SJCRH30 (cell line): ENCODE measurements at places on chromosomes 2 and 18. TPM values are rescaled to one million over a fixed set of nuclear protein-coding genes. Genes with fewer than 3 reads are reported as not detected.

Gene RNU2-63P
- total RNA-seq: not detected in 2 replicates

DNA sequence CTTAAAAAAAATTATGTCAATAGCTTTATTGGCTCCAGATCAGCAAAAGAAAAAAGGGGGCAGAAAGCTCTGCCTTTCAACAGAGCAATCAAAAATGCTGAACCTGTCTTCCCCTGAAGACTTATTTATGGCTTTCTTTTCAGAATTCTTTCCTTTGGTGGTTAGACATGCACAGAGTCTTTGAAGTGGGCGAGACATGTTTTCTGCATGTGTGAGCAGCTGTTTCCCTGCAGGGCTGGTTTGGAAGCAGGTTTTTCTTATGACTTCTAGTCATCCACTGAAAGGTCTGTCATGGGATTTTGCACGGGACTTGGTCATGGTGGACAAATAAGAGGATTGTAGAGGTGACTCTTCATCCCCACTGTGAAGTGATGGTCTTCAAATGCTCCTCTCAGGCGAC, 160.3 kb downstream of the VAPA start:
- DNase-seq: no peak

DNA sequence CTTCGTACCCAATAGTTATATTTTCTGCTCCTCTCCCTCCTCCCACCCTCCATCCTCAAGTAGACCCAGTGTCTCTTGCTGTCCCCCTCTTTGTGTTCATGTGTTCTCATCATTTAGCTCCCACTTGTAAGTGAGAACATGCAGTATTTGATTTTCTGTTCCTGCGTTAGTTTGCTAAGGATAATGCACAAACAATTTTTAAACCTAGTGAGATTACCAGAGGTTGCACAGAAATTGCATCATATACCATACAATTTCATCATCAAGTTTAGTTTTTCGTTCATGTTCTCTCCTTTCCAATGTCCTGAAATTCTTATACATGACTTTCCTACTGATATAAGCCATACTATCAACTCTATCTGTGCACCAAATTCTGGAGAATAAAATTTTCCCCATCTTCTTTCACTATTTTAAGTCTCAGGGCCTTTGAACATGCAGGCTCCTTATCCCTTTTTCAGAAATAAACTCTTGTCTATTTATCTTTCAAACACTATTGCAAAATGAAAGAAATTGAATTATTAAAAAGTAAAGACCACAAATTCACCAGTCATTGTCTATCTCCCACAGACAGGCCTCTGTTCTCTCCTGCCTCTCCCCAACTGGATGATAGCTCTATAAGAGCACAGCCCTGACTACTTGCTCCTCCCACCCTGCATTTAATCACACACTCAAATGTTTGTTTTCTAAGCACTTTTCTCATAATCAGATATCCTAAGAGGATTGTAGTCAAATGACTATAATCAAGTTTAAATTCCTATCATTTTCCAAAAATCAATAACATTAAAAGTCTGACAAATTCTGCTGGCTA, 27.2 kb upstream of the B4GALT6 start:
- DNase-seq: no peak

Gene UPP2
- total RNA-seq: not detected in 2 replicates

Gene CMPK2
- total RNA-seq: not detected in 2 replicates

GRCh38 chr2:932320-933115, 18.1 kb upstream of the SNTG2 start:
- DNase-seq: no peak

DNA sequence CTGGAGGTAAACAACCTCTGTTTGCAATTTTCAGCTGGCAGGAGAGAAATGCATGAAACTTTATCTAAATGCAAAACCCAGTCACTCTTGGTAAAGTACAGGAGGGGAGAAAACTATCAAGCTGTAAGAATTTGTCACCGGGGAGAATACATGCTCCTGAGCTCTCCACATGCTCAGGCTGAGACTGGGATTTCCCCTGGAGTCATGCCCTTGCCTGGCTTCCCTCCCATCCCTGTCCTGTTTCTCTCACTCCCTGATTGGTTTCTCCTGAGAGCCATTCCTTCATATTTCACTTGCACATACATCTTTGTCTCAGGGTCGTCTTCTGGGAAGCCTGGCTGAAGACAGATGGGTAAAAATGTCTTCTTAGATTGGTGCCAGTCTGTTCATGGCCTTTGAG, 52.9 kb upstream of the SPATS2L start:
- no peak for DNase-seq

- DNase-seq: no peak
Observed at GRCh38 chr2:132424526-132425121, 8.0 kb downstream of the GPR39 start.

GRCh38 chr2:70643715-70644114, 90.1 kb upstream of the TGFA start:
- DNase-seq: peak; percentile 74

Gene FBLN7
- total RNA-seq: 0.04 TPM in 1 of 2 replicates, not detected in the other

DNA sequence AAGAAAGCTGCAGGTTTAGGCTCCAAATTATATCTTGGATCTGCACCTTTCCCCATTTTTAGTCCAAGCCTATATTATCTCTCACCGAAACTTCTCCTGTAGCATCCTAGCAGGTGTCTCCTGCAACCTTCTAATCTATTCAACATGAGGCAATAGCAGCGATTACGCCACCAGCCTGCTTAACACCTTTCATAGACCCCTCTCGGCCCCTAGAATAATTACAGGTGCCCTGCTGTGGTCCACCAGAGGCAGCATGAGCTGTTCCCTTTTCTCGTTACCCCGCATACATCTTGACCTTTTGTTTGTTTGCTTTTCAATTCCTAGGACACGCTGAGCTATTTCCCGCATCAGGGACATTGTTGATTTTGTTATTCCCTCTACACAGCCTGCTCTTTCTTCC, 361.9 kb downstream of the CYRIA start:
- DNase-seq: no peak

Gene DNER
- 0.15 and 0.18 TPM in 2 replicates for total RNA-seq

GRCh38 chr2:10345813-10346212, 43.1 kb downstream of the HPCAL1 start:
- no peak for DNase-seq

Gene NOSTRIN
- total RNA-seq: 0.28 and 0.40 TPM in 2 replicates

- DNase-seq: no peak
Observed at GRCh38 chr18:34807106-34807796, 97.2 kb downstream of the DTNA start.

Gene RBBP8
- total RNA-seq: 35.9 and 40.9 TPM in 2 replicates

GRCh38 chr2:112201696-112202430, 53.0 kb downstream of the ZC3H8 start:
- no peak for DNase-seq

Gene TGOLN2
- total RNA-seq: 73.5 and 80.3 TPM in 2 replicates

Gene DAPL1
- not detected in 2 replicates for total RNA-seq

GRCh38 chr18:58539659-58540380, 89.1 kb downstream of the ALPK2 start:
- DNase-seq: no peak

Gene ESPNL
- total RNA-seq: 2.6 and 3.1 TPM in 2 replicates

Gene GPAT2
- total RNA-seq: 0.05 and 0.08 TPM in 2 replicates

Gene TOGARAM2
- 0.41 and 0.73 TPM in 2 replicates for total RNA-seq

GRCh38 chr2:235324324-235324723, 169.5 kb upstream of the AGAP1 start:
- DNase-seq: peak; percentile 75

- DNase-seq: no peak
Observed at GRCh38 chr2:101546376-101547058, 71.6 kb upstream of the RFX8 start.

- DNase-seq: no peak
Observed at GRCh38 chr2:186308347-186308746, 177.7 kb upstream of the ZC3H15 start.

GRCh38 chr2:53848062-53848461, 11.7 kb downstream of the GPR75 start:
- DNase-seq: no peak

DNA sequence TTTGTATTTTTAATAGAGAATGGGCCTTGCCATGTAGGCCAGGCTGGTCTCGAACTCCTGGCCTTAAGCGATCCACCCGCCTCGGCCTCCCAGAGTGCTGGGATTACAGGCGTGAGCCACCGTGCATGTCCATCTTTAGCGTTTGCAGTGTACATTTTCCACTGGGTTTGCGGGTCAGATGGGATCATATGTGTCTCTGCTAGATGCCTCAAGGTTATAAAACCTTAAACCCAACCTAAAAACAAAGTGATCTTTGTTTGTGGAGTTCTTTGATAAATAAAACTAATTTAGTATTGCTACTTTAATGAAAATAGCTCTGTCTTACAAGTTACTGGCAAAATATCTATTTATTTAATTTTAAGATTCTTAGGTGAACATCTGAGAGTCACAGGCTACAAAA, 13.1 kb upstream of the ALPG start:
- DNase-seq: no peak

Gene NLRC4
- total RNA-seq: 0.05 TPM in 1 of 2 replicates, not detected in the other

DNA sequence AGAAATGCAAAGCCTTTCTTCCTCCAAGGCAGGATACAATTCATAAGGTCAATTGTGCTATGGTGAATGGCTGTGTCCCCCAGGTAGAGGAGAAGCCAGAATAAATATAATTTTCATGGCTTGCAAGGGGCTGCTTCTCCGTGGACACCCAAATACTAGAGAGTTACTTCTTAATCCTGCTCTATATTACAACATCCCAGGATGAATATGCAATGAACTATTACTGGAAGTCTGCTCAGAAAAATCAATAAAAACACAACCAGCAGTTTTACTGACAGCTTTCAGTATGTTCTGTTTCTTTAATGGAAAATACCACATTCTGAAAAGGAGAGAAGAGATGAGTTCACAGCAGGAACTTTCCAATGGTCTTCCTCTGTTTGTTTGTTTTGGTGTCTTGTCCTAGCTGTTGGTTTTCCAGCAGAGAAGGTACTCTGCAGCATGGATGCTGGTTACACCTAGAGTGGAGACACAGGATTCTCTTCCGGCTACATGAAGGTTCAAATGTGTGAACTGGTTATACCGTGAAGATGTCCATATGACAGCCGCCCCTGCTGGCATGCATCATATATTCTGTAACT, 213.0 kb downstream of the PID1 start:
- DNase-seq: no peak

Gene ATIC
- 48.2 and 50.7 TPM in 2 replicates for total RNA-seq

- DNase-seq: no peak
Observed at GRCh38 chr18:61955644-61956043, 62.8 kb upstream of the RNF152 start.

DNA sequence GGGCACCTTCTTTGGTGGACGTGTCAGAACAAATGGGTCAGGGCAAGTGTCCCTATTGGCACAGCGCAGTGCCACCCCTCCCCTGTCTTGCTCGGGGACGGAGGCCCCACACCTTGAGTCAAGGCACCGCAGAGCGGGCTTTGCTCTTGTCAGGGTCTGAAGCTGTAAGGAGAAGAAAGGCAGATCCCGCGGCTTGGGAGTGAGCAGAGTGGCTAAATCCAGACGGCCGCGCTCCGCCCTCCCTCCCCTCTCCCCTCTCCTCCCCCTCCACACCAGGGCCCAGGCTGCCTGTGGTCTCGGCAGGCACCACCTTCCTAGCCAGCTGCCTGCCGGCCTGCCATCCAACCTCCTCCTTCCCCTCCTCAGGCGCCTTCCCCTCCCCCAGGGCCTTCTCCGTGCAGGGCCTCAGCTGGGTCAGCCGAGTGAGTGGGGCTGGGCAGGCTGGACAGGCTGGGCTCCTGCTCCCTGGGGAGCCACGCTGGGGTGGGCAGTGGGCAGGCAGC, 25.8 kb downstream of the SPEG start:
- DNase-seq: peak; percentile 91

DNA sequence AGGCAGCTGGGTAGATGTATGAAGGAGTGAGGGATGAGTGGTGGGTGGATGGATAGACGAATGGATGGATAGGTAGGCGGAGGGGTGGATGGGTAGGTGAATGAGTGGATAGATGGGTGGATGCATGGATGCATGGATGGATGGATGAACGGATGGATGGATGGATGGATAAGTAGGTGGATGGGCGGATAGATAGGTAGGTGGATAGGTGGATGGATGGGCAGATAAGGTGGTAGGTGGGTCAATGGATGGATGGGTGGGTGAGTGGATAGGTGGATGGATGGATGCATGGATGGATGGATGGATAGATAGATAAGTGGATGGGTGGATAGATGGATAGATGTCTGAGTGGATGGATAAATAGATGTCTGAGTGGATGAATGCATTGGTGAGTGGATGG, 30.1 kb downstream of the MLPH start:
- no peak for DNase-seq

DNA sequence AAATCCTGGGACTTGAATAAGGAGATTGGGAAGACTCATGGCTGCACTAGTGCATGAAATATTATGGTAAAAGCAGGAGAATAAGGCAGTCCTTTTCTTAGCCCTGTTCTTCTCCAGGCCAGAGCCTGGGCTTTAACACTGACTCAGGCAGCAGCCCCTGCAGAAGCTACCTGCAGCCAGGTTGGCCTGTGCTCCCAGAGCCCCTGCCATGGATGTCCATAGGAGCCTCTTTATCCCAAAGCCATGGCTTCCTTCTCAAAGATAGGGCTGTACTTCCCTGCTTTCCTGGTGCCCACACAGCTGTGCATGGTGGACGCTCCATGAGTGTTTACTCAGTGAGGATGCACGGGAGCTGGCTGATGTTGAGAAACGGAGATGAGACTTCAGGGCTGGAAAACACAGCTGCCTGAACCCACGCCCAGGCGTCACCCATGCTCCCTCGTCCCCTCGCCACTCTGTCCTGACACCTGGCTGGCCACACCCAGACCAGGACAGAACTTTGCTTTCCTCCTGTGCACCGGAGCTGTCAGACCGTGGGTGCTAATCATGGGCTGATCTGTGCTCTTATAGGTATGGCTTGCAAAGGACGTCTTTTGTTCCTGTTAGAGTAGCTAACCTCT, 135.5 kb downstream of the GLI2 start:
- DNase-seq: no peak

DNA sequence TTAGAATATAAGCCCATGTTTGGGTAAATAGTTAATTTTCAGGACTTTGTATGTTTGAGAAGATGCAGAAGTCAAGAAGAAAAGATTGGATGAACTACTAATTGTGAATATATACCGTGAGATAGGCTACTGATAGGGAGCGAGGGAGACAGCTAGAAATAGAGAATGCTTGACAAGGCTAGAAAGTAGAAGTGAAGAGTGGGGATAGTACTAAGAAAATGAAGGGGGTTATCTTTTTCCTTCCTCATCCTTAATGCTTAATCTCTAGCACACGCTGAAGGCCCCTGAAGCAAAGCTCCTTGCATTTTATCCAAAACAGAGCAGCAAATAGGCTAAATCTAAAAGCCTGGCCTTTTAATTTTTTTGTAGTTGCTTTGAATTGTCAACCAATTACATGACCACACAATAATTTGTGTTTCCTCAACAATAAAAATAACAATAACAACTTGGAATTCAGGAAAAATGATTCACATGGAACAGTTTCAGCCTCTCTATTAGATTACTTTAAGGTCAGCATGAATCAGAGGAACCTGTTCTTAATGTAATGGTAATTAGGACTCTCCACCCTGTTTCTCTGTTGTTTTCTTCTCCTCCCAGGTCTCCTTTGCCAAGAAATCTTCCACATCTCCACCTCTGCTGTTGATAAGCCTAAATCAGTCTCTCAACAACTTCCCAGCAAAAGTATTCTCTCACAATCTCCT, 1071.3 kb upstream of the ZEB2 start:
- DNase-seq: no peak

Gene KLHL41
- total RNA-seq: 21.1 and 26.1 TPM in 2 replicates

DNA sequence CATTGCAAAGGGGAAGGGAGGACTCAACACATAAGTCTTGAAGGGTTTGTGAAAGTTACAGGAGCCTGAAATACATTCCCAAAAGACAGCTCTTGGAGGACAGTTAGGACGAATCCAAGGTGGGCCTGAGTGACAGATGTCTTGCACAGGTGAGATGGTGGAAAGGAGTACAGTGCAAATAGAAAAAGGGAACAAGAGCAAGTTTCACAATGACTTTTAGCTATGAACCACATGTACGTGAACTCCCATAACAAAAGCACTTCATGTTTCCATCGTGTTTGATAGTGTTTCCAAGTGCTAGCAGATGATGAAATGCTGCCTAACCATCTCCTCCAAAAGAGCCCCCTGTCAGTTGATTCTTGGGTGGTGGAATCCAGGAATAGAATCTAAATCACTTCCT, 1.8 kb downstream of the IL18RAP start:
- no peak for DNase-seq
